ENCODE measurements at places on chromosomes 2 and 18.

DNA sequence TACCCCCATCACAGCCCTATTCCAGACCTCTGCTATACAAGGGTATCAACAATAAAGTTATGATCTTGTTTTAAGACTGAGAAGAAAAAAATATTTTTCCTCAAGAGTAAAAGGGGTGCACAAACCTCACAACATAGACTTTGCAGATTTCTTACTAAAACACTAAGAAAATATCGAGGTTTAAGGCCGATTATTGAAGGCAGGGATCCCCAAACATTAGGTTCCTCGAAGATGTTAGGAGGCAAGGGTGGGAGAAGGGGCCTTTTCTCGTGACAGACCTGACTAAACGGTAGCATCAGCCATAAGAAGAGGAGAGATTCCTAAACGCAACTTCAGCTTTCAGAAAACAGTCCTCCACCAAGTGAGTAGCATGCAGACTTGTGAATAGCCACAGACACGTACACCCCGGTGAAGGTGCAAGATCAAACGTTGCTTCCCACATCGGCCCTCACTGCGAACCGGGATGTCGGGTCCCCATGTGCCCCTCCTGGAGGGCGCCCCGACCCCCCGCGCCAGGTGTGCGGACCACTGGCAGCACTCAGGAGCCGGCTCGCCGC is 678 bp downstream of the PIAS2 start:
- DNase-seq: no peak

DNA sequence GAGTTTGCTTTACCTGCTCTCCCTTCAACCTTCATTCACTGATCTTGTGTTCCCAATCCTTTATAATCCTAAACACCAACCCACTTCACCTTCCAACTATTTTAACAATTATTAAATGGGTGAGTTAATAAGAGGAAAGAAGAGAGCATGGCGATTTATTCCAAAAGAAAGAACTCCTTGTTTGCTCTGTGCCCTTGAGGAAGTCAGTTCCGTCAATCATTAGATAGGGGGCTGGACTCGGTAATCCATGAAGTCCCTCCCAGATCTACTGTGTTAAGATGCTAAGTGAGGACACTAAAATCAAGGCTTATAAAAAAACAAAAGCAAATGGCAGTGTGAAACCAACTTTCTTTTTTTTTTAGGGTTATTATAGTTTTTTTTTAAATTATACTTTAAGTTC is 589.9 kb downstream of the XIRP2 start:
- no peak for DNase-seq

DNA sequence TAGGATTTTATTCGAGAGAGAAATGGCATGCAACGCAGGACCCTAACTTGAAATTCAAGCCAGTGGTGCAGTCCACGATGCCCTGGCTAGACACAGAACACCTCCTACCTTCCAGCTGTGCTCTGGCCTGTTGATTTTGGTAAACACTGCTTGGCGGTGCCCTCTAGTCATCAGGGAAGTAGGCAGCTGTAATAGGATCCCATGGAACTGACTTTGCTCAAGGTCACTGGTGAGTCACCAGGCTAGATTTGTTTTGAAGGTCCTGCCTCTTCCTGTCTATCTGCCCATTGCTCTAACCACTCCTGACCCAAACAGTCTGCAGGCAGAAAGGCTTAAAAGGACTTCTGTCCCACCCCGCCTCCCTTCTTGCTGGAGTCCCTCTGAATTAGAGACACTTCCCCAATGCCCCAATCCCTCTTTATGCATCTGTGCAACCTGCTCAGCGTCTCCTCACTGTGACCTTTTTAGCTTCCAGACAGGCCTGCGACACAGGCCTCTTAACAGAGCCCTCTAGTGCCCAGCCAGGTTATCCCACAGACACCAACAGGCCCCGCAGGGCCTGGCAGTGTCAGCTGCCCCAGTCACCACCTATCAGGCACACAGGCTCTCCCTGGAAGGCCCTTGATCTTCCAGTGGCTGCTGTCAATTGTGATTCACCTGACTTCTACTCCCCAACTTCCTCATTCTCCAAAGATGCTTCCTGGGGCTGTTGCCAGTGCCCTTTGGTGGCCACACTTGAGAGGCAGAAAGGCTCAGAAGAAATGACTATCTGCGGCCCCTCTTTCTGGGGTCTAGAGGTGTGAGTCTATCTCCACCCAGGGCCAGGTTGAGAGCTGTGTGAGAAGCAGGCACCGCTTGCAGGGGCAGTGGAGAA is 5.2 kb downstream of the TMEM127 start:
- no peak for DNase-seq

- DNase-seq: no peak
Observed at GRCh38 chr2:180405520-180405919, 398.4 kb upstream of the CWC22 start.

DNA sequence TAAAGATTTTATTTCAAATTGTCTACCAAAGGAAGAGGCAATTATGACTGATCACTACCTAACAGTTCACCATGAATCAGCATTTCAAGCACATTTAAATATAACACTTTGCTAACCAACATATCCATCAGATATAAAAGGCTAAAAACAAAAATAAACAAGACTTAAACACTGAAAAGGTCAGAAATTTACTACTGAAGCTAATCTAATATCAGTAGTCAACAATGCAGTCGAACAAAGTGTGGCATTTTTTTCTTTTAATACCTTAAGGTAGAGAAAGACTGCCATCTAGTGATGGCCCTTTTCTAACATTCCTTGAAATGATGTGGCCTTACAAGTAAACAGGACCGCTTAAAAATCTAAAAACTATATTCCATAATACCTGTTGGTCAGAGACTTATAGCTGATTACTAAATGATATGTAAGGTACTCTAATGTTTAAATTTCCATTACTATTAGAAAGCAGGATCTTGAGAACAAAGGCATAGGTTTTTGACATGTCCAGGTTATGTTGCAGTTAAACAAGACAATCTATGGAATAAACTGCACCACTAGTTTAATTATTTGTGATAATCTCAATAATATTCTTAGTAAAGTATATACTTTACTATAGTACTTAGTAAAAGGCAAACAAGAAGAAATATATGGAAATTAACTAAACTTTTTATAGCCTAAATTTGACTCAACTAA is 80.0 kb downstream of the EXOC6B start:
- no peak for DNase-seq

DNA sequence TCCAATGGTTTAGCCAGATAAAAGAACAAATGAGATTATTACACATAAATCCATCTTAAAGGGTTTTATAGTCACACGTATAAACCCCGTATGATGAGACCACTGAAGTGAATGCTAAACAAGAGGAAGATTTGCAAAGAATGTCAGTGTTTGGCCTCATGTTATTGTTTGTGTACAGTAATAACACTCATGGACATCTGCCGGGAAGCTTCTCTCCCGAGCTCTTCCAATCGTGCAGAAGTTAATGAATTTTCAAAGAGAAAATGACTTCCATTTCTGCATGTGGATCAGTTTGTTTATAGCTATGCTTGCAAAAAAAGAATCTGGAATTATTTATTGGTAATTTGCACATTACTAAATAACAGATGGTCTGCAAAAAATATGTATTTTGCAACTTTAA is 88.5 kb upstream of the APCDD1 start:
- DNase-seq: no peak

DNA sequence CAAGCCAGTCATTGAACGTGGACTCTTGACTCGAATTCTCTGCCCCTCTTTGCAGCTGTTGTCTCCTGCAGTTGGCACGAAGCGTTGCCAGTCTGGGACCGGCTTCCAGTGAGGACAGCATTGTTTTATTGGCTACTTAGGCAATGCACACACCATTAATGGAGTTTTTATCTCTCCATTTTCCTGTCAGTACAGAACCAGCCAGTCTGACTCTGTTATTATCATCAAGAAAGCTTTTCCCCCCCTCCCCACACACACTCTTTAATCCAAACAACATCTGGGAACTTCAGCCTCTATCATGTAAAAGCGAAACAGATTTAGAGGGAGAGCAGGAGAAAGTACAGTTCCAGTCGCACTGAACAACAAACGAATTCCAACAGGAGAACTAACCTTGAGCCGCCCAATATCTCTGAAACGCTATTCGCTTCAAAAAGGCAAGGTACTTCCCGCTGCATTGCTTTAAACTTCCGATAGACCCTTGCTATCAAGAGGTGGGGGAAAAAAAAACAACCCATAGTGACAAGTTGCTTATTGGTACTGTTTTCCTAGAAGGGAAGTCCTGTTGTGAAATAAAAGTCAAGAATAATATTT is 38.2 kb downstream of the ACVR1 start:
- no peak for DNase-seq

- DNase-seq: no peak
Observed at GRCh38 chr2:138922973-138923563, 142.9 kb upstream of the NXPH2 start.

DNA sequence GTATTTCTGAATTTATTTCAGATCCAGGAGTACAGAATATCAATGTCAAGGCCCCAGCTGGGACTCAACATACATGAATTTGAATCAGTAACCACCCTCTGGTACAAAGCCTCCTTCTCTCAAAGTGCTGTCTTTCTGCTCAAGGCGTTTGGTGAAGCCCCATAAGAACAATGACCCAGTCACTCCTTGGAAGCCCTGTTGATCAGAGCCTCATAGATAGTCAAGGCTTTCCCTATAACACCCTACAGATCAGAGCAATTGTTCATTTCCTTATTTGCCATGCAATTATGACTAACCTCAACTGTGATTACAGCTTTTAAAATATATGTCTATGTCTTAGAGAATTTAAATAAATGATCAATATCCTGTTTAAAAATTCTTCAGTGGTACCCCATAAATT is 159.1 kb upstream of the CREB1 start:
- DNase-seq: no peak

GRCh38 chr2:11904029-11904428 is 157.6 kb downstream of the LPIN1 start:
- peak; percentile 42 for DNase-seq

- DNase-seq: no peak
Observed at GRCh38 chr2:189870381-189871085, 86.3 kb downstream of the PMS1 start.

- no peak for DNase-seq
Observed at GRCh38 chr2:47134386-47135090, 20.6 kb downstream of the STPG4 start.

DNA sequence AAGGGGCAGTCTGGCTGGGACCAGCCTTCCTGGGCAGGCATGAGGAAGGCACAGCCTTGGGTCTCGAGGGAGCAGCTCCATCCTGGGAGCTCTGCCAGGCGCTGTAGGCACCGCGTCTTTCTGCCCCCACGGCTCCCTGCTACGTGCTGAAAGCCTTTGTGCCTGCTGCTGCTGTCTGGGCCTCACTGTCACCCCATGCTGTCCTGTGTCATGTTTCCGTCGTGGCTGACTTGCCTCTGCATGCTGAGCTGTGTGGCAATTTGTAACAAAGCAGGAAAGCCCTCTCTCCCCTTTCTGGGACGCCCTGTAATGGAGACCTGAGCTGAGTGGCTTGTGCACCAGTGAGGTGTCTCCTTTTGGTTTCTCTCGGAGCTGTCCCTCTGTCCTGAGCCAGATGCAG is 152.5 kb downstream of the TSN start:
- no peak for DNase-seq

DNA sequence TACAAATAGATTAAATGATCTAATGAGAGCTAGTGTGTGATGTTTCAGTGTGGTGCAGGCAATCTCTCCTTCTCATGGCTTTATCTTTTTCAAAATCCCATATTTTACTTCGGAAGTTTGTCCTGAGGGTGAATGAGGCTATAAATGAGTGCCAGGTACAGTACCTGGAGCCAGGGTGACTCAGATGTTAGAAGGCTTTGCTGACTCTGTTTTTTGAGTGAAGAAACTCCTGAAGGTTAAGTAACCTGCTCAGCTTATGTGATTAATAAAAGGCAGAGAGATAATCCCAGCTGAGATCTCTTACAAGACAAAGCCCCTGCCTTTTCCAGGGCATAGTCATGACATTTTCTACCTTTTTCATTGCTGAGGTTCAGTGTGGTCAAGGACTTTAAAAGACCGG is 52.6 kb downstream of the MGAT5 start:
- DNase-seq: no peak

DNA sequence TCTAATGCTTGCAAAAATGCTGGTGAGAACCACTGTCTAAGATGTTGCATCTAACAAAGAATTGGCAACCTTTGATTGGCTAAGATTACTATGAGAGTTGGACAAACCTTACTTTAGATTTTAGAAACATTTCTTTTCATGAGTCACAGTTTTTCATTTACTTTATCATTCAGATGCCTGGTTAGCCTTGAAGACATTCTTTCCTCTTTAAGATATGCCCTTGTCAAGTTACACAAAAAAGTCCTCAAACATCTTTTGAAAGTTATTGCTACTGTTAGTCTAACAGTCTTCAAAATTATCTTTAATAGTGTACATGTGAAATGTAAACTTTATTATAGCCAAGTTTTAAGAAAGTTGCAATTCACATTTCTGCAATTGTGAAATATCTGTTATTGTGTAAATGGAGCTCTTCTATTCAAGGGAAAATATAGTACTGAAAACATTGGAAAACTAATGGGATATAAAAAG is 276.3 kb downstream of the RND3 start:
- DNase-seq: no peak

DNA sequence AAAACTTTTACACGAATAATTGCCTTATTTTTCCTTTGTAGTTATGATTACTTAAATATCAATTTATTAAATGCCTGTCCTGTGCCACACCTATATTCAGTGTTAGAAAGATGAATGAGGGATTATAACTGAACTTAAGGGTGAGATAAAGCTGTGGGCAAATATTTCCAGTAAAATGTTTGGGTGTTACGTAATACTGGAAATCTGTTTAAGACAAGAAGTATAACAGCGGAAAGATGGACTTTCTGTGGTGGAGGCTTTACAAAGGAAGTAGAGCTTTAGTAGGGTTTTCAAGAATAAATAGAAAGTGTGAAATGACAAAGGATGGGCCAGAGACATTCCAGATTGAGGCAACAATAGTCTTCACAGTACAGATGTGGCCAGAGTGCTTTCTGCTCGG is 927.0 kb downstream of the DPP10 start:
- no peak for DNase-seq

GRCh38 chr2:47607005-47607679 is 175.8 kb upstream of the MSH6 start:
- no peak for DNase-seq

DNA sequence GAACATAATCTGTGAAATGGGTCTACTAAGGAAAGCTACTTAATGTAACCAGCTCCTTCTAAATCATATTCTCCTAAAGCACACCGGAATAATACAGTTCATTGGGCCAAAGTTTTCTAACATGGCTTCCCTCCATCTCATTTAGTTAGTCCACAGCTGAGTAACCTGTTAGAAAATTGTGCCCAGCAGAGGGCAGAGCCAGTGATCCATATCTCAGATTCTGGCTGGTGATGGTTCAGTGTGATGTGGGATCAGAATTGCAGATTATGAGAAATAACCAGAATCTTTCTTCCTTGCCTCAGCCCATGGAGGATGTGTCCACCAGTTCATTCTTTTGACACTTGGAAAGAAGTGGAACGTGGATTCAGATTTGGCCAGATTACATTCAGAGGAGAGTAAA is 9.4 kb upstream of the CTLA4 start:
- no peak for DNase-seq
